CD4-positive, alpha-beta T cell treated with Interleukin-4 for 4 hours (primary cell): ENCODE measurements at places on chromosomes 1 and 21.

DNA sequence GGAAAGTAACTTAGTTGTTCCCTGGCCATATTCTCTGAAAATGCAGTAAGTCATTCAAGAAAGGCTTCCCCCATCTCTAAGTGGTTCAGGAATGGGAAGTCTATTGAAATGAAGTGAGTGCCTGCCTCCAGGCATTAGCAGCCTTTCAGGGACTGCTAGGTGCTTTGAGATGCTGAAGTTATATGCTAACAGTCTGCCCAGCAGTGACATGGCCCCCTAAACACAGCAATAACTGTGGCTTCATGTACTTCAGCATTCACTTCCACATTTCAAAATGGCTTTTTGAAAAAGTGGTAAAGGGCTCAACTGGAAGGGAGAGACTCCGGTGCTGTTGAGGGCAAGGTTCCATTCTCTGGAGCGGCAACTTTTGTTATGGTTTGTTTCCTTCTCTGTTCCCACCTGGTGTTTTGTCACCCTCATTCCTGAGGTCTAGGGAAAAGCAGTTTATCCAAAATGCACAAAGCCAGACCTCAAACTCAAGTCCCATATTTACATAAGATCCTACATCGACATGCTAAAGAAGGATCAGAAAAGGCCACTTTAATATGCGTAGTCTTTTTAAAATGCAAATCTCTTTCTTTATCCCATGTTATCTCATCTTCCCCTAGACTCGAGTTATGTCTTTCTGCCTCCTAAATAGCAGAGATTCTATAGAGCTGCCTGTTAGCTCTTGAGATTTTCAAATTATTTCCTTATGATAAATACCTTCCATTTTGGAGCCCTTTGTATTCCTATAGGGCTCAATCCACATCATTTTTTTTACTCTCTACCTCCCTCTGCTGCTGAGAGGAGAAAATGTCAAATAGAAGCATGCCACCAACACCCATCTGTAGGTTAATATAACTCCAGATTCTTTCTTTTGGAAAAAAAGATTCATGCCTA, 34.2 kb upstream of the LRRC8C start:
- DNase-seq = peak; percentile 66

GRCh38 chr21:14482165-14482564, 64.0 kb downstream of the SAMSN1 start:
- DNase-seq = peak; percentile 35

GRCh38 chr1:215748431-215748830, 181.3 kb downstream of the KCTD3 start:
- no peak for DNase-seq

GRCh38 chr1:117841117-117841650, 88.2 kb downstream of the GDAP2 start:
- DNase-seq = no peak

DNA sequence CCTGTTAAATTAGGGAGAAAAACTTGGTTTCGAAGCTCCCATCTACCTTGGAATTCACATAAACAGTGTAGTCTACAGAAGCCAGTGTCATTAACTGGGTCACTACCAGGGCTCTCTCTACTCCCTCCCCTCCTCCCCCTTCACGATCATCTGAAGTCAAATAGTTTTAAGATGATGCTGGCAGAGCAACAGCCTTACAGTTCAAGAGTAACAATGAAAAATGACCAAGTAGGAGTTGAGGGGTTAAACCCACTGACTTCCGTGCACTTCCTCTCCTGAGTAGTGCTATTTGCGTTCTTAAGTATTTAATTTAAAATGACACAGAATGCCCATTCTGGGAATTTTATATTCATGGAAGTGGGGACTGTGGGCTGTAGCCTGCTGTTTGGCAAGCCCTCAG, 236.9 kb downstream of the SIPA1L2 start:
- DNase-seq = no peak

DNA sequence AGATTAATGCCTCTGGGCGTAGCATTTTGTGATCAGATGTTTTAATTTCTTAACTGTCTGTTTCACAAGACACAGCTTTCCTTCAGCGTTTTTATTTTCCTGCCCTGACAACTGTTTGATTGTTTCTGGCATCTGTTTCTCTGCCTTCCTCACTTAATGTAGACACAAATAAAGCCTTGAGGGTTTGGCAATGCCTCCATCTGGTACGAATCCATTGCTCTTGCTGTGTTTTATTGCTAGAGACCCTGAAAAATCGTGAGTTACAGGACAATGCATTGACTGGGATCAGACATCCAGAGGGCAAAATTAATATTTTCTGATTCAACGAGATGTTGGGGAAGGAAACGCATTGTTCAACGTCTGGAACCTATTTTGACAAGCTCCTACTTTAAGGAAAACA, 363.5 kb downstream of the MRPL39 start:
- DNase-seq = no peak

- DNase-seq = no peak
Measured at GRCh38 chr1:22363403-22364325, 88.0 kb upstream of the ZBTB40 start.

- DNase-seq = peak; percentile 24
Measured at GRCh38 chr1:88877382-88877825, 14.0 kb downstream of the GTF2B start.

- DNase-seq = no peak
Measured at GRCh38 chr1:85134583-85135391, 66.0 kb downstream of the SYDE2 start.

DNA sequence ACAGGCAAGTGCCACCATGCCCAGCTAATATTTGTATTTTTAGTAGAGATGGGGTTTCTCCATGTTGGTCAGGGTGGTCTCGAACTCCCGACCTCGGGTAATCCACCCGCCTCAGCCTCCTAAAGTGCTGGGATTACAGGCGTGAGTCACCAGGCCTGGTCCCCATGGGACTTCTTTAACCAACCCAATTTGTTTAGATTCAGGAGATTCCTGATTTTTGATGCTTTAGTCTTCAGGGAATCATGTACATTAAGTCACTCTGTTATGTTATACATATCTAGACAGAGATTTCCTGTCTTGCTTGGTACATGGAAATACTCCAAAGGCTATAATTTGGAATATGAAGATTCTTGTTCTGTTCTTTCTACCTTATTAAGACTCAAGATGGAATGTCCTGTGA, 202.4 kb upstream of the L1TD1 start:
- no peak for DNase-seq

DNA sequence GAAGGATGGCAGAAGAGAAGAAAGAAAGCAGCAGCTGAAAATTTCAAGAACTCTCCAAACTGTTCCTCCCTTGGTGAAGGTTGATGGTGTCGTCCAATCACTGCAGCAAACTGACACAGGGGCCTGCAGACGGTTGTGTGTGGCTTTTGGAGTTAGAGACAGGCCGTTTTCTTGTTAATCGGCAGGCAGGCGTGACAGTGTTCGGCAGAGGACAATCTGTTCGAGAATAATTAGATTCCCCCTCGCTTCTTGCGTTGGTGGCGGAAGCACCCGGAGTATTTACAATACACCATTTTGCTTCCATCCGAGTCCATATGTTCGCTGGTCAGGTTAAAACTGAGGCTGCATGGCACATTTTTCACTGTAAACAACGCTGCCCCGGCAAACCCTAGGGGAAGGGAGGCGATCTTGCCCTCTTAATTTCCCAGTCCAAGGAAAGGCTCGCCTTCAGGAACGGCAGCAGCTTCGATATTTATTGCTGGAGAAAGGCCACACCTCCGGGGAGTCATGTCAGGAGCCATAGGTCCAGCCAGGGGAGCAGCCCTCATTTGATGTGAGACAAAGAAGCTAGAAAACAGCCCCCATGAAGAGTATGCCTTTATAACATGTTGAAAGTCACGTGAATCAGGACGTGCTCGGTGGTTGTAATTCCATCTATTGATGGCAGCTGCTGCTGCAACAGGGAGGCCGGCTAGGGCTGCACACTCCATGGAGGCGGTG, 360.1 kb downstream of the SMYD3 start:
- no peak for DNase-seq

DNA sequence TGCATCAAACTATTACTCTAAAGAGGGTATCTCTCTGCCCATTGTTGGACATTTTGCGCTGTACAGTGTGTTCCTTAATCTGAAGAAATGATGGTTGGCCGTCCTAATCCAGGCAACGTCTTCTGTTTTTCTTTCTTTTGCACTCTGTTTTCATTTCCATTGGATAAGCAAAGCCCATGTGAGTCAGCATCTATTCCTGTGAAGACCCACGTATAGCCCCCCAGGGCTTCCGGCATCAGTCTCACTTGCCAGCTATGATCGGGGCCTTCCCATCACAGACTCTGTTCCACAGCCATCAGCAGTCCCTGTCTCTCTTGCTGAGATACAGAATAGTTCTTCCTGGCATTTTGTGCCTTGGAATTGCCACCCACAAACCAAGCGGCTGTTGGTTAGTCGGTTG, 29.2 kb upstream of the BRDT start:
- no peak for DNase-seq

DNA sequence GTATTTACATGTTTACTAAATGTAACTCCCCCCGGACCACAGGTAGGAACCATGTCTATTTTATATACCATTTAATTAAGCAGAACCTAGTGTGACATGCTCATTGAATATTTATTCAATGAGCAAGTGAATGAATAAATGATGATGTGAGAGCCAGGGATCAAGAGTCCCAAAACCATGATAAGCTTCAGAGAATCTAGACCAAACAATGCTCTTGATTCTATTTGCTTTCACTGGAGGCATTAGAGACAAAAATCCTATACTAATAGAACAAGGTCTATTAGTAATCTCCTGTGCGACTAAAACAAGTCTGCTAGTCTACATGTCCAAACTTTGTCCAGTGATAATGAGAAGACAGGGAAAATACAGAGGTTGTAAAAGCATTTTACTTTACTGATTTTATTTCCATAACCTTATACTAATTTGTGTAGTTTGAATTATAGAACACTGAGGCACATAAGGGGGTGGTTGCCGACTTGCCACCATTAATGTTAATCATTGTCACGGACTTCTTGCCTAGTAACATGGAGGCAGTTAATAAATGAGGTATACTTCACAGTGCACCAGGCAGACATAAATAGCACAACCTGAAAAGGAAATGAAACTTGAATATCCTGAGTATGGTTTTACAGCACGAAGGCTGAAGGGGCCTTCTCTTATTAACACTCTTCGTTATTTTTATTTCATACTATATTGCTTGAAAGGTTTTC, 69.8 kb downstream of the TBX15 start:
- DNase-seq = no peak

DNA sequence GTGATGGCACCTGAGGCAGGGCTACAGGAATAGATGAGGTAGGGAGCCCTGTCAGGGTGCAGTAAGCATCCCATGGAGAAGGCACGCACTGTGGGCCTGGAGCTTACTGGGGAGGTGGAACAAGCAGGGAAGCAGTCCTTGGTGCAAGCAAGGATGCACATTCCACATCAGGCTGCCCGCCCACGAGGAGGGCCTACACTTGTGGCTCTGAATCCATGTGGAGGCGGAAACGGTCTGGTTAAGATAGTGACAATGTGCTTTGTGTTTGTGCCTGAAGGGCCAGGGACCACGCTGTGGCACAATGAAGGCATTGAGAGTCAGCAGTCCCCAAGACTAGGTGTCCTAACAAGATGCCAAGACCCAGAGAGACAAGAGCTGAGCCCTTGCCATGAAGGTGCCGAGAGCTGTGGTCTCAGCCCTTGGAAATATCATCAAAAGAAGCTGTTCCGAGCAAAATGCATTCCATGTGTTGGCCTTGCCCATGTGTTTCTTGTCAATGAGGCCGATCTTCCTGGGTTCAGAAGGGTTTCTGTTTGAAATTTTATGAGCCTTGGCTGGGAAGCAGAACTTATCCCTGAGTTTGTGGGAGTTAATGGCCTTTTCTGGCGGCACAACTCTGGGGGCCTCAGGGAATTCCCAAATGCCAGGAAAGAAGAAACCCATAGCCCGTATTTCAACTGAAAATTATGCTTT, 111.9 kb downstream of the NGF start:
- no peak for DNase-seq

DNA sequence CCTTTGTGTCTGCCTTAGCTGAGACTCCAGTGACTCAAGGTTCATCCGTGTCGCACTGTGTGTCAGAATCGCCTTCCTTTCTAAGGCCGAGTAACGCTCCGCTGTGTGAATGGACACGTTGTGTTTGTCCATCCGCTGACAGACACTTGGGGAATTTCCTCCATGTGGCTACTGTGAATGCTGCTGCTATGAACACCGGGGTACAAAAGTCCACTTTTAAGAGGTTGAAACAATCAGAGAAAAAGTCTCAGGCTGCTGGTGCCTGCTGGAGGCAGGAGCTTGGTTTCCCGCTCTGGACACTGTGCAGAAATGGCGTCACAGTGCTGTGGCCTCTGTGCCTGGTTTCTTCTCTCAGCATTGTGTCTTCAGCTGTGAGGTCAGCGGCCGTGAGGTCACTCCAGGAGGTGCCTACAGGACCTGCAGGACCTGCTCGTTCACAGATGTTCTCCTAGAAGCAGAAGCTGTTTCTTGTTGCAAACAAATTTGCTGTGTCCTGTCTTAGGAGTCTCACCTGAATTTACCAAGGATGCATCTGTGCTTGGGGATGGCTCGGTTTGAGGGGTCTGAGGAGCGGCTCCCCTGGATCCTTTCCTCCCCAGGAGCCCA, 34.2 kb downstream of the KRTAP10-1 start:
- DNase-seq = no peak

DNA sequence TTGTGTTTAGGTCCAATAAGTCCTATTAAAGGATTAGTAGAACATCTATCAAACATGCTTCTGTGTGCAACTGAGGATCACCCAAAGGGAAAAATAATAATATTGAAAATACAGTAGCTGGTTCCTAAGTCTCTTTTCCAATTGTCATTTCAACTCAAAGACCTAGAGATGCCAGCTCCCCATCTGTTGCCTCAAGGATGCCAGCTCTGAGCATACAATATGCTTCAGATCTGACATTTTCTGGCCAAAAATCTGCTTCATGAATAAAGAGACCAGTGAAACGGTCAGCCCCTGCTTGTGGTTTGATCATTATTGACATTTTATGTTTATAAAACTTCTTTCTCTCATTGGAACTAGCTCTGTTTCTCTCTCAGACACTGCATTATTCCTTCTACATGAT, 72.9 kb downstream of the CCDC185 start:
- no peak for DNase-seq

- no peak for DNase-seq
Measured at GRCh38 chr1:116704278-116704677, 36.7 kb upstream of the IGSF3 start.

DNA sequence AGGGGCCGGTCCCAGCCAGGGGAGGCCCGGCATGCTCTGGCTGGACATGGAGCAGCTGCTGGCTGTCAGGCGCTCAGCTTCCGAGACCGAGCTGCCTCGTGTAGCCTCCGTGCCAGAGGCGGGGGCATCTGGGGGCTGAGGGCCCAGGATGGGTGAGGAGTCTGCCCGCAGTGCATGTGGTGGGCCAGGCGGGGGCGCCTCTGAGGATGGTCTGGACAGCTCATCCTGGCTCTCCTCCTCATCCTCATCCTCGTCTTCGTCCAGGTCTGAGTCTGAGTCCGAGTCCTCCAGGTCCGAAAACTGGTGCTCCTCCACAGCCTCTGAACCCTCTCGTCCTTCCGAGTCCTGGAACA, 28.9 kb upstream of the EDN2 start:
- no peak for DNase-seq

- no peak for DNase-seq
Measured at GRCh38 chr1:220344745-220345144, 72.5 kb upstream of the RAB3GAP2 start.

- DNase-seq = peak; percentile 90
Measured at GRCh38 chr1:52636721-52637695, 4.0 kb downstream of the SHISAL2A start.
